ENCODE measurements at places on chromosomes 4 and X. TPM values are rescaled to one million over a fixed set of nuclear protein-coding genes. Genes with fewer than 3 reads are reported as not detected.

GAGE2A gene
- total RNA-seq, result not detected

PRMT9 gene
- total RNA-seq, result 2.8 TPM

FHIP1A gene
- 0.09 TPM for total RNA-seq

TAF7L gene
- 0.08 TPM for total RNA-seq

POLR2B gene
- 58.9 TPM for total RNA-seq
